Myocyte (in vitro differentiated cells): ENCODE measurements at places on chromosomes 13 and 19.

DNA sequence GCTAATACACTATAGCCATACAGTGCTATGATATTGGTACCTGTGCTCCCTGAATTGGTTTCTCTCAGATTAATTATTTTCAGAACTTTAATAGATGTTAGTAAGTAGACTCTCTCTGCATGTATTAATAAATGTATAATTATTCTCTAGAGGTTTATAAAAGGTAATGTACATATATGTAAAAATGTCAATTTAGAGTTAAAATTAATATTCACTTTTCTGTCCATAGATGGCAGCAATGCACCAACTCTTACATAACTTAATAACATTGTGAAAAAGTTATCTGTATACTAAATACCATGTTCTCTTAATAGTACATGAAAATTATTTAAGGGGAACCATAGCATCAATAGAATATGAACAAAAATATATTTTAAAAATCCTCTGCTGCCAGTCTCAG is 515.0 kb upstream of the KLHL1 start:
- peak; percentile 4 for DNase-seq

- no peak for DNase-seq
Measured at GRCh38 chr19:33997690-33998089, 174.6 kb upstream of the LSM14A start.

DNA sequence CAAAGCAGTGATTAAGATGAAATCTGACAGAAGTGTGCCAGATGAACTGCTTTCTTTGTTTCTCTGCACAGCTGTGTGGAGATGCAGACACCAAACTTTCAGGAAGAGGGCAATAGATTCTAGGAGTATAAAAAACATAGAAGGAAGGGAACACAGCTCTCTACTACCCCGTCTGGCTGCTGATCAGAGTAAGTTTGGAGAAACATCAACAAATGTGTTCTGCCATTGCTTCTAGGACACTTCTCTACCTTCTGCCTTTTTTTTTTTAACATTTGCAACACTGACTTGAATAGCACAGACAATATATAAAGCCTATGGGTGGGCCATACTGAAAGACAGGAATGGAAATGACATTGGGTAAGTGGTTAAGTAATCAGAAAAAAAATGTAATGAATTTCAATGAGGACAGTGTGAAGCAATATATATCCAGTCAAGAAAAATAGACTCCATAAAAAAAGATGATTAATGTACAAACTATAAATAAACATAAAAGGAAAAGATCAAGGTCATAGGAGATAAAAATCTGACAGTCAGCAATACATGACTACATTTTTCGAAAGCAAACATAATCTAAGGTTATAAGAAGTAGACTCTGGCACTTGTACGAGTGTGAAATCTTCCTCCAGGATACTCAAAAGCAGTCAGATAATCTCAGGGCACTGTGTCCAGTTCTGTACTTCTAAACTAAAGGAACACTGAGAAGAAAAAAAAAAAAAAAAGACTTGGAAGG is 21.4 kb downstream of the NUFIP1 start:
- peak; percentile 41 for DNase-seq

- peak; percentile 63 for DNase-seq
Measured at GRCh38 chr19:6021878-6022569, 44.1 kb upstream of the RANBP3 start.

DNA sequence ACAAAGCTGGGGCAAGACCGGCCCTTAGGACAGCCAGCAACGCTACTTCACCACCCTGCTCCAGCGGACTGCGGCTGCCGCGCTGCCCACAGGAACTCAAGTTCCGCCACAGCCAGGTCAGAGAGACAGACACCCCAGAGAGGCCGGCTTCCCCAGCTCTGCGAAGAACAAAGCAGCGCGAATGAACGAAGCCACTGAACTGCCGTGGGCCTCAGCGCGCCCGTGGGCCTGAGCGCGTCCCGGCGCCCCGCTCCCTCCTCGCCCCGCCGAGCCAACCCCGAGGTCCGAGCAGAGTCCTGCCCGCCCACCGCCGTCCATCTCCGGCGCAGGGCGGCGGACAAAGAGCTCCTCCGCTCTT is 158.4 kb downstream of the RNF17 start:
- peak; percentile 55 for DNase-seq

- DNase-seq = no peak
Measured at GRCh38 chr13:107553838-107554237, 661.5 kb downstream of the LIG4 start.

DNA sequence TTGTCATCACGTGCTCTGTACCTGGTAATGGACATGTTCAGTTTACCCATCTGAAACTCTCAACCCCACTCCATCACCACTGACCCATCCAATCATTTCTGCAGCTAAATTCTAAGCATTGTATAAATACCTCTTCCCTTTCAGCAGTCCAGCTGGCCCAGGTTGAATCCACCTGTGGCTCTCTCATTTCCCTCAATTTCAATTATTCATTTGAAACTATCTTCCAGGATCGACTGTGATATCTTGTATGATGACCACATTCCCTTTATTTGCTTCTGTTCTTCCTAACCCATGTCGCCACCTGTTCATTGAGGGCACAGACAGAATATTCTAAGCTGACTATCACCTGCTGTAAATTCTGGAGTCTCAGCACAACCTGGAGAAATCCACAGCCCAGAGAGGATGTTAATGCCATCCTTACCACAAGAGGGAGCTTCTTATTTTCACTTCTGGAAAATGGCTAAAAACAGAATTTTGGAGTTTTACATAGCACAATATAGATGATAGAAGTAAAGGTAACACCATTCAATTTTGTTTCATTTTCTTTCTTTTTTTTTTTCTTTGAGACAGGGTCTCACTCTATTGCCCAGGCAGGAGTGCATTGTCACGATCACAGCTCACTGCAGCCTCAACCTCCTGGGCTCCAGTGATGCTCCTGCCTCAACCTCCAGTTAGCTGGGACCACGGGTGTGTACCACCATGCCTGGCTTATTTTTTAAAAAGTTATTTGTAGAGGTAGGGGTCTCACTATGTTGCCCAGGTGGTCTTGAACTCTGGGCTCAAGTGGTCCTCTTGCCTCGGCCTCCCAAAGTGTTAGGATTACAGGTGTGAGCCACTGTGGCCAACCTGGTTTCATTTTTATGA is 38.6 kb downstream of the ZNF823 start:
- DNase-seq = peak; percentile 28

- DNase-seq = no peak
Measured at GRCh38 chr13:66703597-66703996, 526.5 kb downstream of the PCDH9 start.

DNA sequence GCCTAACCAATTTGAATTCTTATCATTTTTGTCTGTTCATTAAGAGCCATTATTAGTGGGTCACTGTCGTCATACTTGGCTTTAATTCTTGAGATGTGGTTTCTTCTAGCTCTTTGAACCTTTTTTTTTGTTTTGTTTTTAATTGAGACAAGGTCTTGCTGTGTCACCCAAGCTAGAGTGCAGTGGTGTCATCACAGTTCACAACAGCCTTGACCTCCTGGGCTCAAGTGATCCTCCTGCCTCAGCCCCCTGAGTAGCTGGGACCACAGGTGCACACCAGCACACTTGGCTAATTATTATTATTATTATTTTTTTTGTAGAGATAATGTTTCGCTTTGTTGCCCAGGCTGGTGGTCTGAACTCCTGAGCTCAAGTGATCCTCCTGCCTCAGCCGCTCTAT is 25.8 kb upstream of the LDLR start:
- DNase-seq = no peak

- DNase-seq = no peak
Measured at GRCh38 chr13:79987761-79988160, 353.2 kb downstream of the SPRY2 start.

DNA sequence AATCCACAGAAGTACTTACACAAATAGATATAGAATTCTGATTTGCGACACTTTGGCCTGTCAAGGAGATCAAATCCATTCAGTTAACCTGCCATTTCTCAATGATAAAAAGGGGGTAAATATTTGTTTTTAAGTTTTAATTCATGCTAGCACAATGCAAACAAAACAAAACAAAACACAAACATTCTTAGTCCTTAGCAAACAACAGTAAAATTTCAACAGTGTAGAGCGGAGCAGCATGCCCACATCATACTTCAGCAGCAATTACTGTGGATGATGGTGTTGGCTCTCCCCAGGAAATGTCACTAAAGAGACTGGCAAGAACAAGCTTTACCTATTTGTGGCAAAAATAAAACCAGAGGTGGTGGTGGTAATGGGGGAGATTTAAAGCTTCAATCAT is 625.2 kb upstream of the PCDH20 start:
- DNase-seq = no peak

GRCh38 chr19:827710-828321 is at the start of gene AZU1:
TSS of gene AZU1 (plus strand) at chr19:827837. CDS start at chr19:827847, 10 bp downstream.
- DNase-seq = peak; percentile 30
